ENCODE measurements at places on chromosomes 2 and 18.

- no peak for DNase-seq
These were observed 140.4 kb upstream of the ALPP start for GRCh38 chr2:232238108-232238507.

DNA sequence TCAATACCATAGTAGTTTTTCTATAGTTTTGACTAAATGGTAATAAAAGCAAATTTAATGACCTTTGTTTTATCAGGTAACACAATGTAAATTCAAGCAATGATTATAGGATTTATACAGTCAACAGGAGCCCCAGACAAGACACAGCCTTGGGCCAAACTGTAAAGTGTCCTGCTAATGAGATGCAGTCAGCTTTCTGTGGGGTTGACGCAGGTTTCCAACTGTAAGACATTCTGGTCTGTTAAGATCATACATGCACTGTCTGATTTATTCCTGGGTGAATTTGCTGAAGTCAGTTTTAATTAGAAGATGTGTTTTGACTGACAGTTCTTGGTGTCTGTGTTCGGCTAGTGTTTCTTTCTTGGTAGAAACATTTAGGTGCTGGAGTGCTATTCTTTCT lies 180.3 kb downstream of the SNTG2 start:
- DNase-seq: no peak

DNA sequence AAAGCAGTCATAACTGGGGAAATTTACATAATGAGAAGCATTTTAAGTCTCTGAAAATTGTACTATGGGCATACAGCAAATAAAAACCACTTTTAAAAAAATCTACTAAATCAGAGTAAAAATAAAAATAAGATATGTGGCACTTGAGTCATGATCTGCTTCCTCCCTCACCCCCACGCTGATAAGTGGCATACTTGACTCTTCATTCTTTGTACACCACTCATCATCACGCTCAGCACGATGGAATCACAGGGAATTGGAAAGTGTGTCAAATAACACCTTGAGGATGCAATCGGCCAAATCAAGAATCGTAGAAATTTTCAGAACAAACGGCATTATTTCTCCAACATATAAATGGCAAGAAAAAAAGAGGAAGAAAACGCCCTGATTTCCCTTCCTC lies 41.1 kb upstream of the REG3G start:
- DNase-seq: no peak

DNA sequence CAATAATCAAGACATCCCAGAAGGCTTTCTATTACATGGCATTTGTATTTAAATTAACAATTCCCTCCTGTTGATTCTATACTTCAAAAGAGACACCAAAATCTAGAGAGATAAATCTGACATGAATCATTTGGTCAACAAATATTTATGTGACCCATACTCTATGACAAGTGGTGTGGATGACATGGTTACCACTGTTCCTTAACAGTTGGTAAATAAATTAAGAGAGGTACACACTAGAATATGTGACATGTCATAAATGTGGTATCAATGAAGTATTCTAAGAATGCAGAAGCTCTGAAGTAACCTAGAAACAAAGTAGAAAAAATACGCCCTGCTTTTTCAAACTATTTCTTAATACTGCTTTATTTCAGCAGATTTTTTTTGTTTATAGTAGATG lies 255.4 kb downstream of the EXOC6B start:
- DNase-seq: no peak

DNA sequence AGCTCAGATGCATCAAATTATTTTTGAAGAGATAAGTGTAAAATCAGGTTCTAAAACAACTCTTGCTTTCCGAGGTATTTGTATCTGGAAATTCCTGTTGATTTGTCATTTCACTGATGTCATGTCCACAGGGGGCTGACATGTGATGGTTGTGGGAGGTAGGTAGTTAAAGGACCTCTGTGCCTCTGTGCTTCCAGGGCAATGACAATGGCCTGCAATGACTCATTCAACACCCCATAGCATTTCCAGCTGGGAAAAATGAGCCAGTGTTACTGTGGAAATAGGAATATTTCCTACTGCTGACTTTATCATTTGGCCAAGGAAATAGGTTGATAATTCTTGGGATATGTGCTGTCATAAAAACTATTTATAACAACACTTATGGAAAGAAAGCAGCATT lies 86.2 kb upstream of the CCDC195 start:
- DNase-seq: no peak

- no peak for DNase-seq
These were observed 26.8 kb downstream of the DSG4 start for GRCh38 chr18:31403409-31403808.

DNA sequence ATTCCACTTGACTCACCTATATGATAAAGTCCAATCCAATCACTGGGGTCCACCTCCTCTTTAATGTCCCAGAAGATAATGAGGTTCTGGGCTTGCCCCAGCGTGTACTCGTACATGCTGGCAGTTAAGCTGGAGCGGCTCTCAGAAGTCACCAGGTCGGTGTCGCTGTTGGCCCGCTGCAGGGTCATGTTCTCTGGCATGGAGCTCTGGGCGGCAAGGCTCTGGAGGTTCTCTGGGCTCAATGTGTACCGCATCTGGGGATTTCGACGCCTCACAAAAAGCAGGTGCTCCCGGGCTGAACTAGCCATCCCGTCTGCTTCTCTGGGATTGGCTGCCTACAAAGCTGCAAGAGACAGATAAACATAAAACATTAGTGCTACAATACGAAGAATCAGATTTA lies 206.4 kb upstream of the CCDC150 start:
- no peak for DNase-seq

DNA sequence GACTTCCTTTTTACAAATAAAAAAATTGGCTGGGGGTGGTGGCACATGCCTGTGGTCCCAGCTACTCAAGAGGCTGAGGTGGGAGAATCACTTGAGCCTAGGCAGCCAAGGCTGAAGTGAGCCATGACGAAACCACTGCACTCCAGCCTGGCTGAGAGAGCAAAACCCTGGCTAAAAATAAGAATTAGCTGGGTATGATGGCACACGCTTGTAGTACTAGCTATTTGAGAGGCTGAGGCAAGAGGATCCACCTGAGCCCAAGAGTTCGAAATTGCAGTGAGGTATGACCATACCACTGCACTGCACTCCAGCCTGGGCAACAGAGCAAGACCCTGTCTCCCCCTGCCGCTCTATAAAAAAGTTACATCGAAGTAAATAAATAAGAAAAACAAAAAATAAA lies 33.7 kb downstream of the GFPT1 start:
- DNase-seq: no peak

- no peak for DNase-seq
These were observed 3.2 kb upstream of the KIDINS220 start for GRCh38 chr2:8840475-8841091.

GRCh38 chr18:13392029-13392750 lies 173.6 kb downstream of the LDLRAD4 start:
- no peak for DNase-seq

DNA sequence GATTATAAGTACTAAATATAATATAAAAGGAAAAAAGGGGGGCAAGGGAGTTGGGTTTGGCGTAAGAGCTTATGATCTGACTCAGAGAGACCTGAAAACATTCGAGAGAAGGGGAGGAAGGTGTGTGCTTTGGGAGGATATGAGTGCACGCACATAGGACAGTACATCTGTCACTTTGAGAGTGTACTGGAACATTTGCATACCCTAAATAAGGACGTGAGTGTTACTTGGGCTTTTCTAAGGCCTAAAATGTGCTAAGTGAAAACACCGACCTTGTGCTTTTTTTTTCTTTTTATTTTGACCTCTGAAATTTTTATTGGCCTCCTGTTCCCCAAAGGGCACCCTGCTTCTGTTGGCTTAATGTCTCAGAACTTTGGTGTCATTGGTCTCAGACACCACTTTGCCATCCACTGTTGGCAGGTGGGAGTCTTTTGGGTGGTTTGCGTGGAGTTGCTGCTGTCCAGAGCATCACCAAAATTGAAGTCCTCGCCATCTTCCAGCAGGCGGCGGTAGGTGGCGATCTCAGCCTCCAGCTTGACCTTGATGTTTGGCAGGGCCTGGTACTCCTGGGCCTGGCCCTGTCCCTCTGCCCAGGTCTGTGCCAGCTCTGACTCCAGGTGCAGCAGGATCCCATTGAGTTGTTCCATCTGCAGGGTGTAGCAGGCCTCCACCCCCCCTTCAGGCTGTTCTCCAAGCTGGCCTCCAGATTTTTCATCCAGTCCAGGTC lies 57.7 kb downstream of the CD28 start:
- no peak for DNase-seq

DNA sequence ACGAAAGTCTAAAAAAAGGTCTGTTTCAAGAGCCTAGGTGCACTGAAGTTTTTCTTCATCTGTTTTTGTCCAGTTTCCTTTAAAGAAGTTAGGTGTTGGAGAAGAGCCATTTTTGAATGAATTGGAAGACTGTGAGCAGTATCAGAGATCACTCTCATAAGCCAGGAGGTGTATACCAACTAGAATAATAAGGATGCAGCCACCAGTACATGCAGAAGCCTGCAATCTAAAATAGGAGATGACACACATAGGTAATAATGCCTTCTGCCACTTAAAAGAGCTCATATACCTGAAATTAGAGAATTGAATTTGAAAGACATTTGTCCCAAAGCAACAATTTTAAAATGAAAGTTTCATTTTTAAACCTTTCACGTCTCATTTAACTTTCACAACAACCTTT lies 81.7 kb downstream of the RBMS1 start:
- no peak for DNase-seq

DNA sequence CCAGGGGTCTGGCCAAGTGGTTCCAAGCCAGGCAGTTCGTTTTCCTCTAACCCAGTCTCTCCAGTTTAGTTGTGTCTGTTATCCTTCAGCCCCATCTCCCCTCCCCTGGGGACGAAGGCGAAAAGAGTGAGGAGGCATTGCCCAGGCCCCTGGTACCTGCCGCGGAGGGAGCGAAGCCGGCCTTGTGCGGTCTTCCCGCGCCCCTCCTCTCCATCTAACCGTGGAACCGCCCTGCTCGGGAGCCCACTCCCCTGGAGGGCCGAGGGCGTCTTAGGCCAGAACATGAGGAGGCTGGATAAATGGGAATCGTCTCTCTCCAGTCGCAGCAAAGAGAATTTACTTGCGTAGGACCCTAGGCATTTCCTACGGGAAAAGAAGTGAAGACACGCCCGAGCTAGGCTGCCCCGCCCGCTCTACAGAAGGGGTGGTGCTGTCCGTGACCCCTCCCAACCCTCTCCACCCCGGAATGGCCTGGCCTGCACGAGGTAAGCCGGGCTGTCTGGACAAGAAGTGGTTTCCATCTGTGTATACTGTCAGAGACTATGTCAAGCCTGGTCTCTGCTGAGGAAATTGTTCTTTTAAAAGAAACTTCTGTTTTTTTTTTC lies 156.2 kb downstream of the MIB1 start:
- no peak for DNase-seq

DNA sequence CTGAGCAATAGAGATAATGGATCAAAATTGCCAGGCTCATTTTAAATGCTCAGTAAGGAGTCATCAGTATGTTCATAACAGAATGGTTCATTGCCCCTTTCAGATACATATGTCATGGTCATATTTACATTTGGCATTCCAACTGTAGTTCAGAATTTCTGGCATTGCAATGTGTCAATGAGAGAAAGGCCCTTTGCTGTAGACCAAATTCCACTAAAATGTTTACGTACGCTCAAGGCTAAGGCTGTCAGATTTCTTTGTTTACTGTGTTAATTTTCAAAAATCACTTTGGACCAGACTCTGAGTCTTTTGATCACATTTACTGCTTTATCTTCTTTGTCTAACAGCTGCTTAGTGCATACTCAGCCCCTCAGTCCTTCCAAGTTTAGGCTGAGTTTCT lies 213.5 kb downstream of the PIK3C3 start:
- no peak for DNase-seq

- DNase-seq: no peak
These were observed 37.5 kb downstream of the ADI1 start for GRCh38 chr2:3481736-3482362.

DNA sequence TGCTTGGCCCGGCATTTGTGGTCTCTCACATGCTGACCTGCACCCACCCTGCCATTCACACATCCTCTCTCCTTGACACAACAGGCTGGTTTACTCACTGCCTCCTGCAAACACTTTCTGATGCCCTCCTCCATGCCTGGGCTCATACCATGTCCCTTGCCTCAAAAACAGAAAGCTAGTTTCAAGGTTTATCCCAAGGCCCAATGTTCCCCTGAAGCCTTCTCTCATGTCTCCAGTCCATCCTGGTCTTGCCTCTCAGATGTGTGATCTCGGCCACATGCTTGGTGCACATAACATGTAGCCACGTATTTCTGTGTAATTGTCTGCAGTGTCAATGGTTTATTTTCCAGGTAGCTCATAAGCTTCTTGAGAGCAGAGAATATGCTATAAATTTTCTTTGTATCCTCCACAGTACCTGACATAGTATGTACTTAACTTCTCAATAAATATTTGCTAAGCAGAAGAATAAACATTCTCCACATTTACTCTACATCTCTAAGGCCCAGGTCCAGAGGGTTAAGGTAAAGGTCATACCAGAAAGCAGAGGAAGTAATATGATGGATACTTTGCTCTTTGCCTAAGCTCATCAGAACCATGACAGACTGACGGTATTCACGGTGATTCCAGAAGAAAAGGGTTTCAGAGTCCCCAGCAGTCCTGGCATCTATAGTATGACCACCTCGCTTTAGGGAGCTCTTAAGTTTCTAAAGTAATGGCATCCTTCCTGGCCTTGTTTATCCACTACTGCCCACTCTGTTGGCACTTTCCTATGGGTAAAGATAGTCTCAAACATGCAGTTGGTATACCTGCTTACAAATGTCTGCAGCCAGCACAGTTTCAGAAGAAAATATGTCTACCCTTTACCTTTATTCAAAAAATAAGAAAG lies 163.4 kb upstream of the ZFP36L2 start:
- no peak for DNase-seq

Data from breast epithelium (tissue), 4 donors.